NCI-H748 treated with DMSO at 0.1 percent for 48 hours (cell line): ENCODE measurements at places on chromosomes 2 and 18.
A peak's percentile ranks its signal among the peaks of the same experiment; 100 is the strongest.

- no peak for DNase-seq
Observed at GRCh38 chr18:44977856-44978255, 297.2 kb downstream of the SETBP1 start.

GRCh38 chr18:10838553-10838952 is 310.8 kb downstream of the PIEZO2 start:
- no peak for DNase-seq

- no peak for DNase-seq
Observed at GRCh38 chr18:76993573-76993972, 139.0 kb downstream of the MBP start.

GRCh38 chr2:100518801-100519200 is 44.0 kb upstream of the PDCL3 start:
- no peak for DNase-seq

GRCh38 chr2:20623241-20623640 is 27.7 kb downstream of the HS1BP3 start:
- DNase-seq = no peak

- no peak for DNase-seq
Observed at GRCh38 chr2:29607038-29607420, 314.4 kb downstream of the ALK start.

DNA sequence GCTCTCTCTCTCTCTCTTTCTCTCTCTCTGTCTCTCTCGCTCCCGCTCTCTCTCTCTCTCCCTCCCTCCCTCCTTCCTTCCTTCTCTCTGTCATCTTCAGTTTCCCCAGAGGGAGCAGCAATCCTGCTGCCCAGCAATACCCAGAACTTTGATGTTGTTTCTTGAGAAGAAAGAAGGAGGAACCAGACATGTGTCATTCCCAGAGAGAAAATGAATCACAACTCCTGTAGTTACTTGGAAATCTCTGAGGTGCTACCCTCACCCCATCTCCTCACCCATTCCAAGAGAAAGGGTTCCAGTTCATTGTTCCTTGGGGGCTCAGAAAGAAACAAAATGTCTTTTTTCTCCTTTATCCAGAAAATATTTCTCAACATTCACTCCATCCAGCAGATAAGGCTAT is 449.1 kb downstream of the TNS1 start:
- DNase-seq = no peak

- DNase-seq = no peak
Observed at GRCh38 chr18:65835881-65836280, 85.1 kb downstream of the CDH7 start.

DNA sequence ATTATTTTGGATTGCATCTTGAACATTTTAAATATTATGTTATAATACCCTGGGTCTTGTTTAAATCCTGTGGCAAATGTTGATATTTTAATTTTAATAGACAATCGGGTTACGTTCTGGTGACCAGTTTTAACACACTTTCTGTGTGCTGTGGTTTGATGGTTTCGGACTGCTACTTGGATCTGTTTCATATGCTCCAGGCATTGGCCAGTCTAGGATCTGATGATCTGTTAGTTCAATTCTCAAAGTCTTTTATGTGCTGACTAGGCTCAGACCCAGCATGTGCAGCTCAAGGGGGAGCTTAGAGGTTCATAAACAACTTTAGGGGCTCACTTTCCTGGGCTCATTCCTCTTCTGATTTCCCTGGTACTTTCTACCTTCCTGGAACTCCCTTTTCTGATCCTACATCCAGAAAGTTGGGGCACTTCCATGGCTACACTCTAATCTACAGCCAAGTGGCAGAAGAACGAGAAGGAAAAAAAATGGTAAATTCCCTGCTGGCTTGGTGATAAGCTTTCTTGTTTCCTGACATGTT is 5.0 kb upstream of the ZBTB14 start:
- no peak for DNase-seq

DNA sequence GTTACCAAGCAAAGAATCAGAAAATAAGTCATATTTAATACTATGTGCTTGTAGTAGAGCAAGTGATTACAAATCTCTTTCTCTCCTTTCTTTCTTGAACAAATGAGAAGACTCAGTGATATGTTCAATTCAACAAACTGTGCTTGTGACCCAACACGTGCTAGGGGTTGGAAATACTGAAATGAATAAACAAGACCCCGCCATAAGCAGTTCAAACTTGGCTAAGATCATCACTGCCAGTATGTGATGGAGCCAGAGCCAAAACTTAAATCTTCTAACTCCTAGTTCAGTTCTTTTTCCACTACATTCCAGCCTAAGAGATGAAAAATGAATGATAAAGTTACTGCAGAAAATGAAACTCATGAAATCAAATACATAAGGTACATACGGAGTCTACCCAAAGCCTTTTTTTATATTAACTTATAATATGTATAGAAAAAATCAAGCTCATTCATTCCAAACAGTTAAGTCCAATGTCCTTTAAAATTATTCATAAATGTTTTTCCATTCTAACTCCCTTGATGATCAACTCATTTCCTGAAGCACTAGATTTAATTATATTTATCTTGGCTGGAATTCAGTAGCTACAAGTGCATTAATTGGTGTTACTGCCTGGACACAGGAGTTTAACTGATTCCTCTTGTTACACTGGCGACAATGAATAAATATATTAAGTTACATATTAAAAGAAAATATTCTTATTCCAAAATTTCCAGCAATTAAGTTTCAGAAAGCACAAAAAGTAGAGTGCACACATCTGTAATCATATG is 36.0 kb downstream of the GALNT3 start:
- DNase-seq = peak; percentile 97

- DNase-seq = no peak
Observed at GRCh38 chr2:218005486-218005885, 2.7 kb upstream of the TNS1 start.

- peak; percentile 3 for DNase-seq
Observed at GRCh38 chr2:134842930-134843490, 4.6 kb downstream of the ACMSD start.

DNA sequence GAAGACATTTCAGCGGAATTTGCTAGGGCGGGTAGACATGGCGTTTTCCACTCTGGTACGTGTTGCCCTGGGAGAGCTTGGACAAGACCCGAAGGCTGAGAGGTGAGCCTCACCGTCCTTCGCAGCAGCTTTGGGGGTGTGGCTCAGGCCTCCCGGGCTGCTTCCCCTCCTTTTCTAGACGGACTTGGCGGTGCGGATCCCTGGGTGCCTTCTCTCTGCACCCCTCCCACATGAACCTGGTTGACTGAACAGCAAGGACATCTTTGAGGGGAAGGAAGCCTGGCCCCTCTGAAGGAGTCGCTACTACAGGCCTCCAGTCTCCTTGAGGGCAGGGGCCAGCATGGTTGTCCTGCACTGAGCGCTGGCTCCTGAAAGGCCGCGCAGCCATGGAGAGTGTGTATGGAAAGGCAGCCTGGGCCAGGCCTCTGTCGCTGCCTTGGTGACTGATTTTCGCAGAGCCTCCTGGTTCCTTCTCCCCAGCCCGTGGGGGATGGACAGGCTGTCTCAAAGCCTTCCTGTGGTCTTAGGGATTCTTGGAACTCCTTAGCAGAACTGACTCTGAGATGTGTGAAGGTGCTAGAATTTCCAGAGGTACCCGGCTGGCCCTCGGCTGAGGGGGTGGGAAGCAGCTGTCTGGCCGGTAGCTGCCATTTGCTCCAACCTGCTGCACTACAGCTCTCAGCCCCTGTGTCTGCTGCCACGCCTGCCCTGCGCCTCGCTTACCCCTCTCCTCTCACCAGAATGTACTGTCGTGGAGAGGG is 9.9 kb downstream of the CNNM4 start:
- no peak for DNase-seq

- no peak for DNase-seq
Observed at GRCh38 chr2:75512455-75513212, 48.1 kb downstream of the EVA1A start.

GRCh38 chr2:17571681-17572080 is 31.2 kb downstream of the VSNL1 start:
- DNase-seq = no peak

DNA sequence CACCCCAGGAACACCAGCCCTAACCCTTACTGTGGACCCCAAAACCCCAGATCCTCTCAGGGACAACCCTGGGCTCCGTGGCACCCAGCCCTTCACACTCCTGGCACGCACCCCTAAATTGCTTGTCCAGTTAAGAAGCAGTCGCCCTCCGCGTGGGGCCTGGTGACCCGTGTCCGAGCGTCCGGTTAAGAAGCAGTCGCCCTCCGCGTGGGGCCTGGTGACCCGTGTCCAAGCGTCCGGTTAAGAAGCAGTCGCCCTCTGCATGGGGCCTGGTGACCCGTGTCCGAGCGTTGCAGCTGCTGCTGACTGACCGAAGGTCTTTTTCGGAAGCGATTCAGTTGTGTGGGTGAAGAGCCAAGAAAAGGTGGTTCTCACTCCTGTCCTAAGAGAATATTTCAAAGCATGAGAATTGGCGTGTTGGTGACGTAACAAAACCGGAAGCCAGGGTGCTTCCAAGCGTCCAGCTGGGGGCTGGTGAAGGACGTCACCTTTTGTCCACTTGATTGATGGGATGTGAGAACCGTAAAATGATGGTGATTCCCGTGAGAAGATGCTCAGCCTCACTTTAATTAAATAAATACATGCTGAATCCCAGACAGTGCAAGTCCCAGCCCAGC is 70.5 kb downstream of the KCNG2 start:
- no peak for DNase-seq

GRCh38 chr2:152635635-152636298 is 81.5 kb downstream of the PRPF40A start:
- peak; percentile 47 for DNase-seq

- DNase-seq = no peak
Observed at GRCh38 chr18:61833387-61833786, 59.4 kb downstream of the RNF152 start.

DNA sequence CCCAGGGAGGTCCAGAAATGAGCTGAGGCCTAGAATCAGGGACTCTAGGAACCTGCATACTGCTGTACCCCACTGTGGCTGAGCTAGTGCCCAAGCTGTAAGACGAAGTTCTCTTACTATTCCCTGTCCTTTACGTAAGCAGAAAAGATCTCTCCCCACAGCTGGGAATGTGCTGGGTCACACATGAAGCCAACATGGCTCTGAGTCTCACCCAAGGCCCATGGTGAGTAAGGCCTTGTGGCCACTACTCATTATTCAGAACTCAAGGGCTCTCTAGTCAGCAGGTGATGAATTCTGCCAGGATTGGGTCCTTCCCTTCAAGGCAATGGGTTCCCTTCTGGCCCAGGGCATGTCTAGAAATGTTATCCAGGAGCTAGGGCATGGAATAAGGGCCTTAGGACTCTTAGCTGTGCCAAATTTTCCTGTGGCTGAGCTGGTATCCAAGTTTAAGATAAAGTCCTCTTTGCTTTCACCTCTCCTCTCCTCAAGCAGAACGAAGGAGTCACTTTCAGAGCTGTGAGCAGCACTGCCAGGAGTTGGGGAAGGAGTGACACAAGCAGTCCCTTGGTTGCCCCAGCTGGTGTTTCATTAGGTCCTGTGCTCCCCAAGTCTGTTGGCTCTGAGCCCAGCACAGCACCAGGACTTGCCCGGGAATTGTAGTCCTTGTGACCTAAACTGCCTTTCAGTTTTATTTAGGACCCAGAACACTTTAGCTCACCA is 707.6 kb downstream of the SLC4A3 start:
- DNase-seq = no peak

DNA sequence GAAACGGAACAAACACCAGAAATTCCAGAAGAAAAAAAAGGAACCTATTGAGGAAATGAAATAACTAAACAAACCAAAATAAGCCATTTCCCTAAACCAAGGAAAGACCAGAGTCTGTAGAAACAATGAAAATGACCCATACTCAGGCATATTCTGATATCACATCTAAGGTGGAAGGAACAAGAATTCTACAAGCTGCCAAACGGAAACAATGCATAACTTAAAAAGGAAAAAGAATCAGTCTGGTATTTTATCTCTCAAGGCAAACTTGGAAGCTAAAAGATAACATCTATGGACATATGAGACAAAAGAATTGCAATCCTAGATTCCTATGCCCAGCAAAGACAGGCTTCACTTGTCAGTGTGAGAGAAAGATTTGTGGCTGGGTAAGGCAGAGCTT is 326.2 kb downstream of the PDE11A start:
- no peak for DNase-seq

DNA sequence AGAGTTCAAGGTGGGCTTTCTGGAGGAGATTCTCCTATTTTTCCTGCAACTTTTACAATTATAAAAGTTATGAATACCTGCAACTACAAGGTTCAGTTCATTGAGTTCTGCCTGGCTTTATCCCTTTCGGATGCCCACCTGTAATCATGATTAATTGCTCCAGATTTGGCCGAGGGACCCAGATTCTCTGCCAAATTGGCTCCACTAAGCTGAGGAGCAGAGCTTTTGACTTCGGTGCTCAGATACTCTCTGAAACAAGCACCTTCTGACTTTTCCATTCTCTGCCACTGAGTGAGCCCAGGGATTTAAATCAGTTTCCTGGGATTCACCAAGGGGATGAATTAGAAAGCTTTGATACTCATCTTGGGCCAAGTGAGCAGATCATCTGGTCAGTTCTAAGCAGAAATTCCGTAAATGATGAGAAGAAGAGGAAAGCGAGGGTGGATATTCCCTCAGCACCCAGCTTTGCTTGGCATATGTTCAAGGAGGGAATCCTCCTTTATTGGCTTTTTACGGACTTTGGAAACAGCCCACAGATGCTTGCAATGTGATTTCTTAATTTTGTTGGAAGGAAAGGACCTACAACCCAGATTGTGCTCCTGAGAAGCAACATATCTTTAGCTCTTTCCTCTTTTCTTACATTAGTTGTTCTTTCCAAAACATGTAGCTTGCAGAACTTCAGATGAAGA is 179.2 kb downstream of the SETBP1 start:
- no peak for DNase-seq

GRCh38 chr2:101899871-101900270 is 91.9 kb upstream of the IL1R2 start:
- DNase-seq = no peak

DNA sequence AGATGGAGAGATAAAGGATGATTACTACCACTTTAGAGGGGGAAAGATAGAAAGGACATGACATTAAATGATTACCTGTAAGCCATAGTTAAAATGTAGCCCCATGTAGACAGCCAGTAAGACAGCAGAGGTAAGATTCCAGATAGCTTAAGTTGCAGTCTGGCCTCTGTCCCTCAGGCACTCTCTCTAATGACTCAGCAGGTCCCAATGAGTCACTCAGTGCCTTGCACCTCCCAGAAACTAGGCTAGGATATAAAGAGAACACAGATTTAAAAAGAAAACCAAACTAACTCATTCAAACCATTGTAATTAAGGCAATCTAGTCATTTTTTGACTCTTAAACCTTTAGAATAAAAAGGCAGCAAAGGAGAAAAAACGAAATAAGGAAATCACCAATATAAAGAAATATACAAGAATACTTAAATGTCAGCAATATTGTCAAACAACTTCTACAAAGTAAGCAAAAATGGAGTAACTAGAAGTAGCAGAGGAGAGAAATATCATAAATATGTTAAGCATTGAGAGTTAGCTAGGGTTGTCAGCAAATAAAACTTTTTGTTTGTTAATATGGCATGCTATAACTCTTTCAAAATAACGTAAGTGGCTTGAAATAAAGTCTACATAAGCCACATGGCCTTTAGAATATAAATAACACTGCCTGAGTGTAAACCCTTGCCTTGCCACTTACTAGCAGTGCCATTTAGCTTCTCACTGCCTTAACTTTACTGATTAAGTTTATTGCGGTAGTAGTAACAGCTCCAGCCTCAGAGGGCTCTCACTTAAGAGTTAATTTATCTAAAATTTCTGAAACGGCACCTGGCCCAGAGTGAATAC is 48.5 kb downstream of the SOCS6 start:
- no peak for DNase-seq
